ENCODE measurements at places on chromosomes 16 and 17. TPM values are rescaled to one million over a fixed set of nuclear protein-coding genes. Genes with fewer than 3 reads are reported as not detected.

Gene NAE1
- 69.4 TPM for total RNA-seq

DNA sequence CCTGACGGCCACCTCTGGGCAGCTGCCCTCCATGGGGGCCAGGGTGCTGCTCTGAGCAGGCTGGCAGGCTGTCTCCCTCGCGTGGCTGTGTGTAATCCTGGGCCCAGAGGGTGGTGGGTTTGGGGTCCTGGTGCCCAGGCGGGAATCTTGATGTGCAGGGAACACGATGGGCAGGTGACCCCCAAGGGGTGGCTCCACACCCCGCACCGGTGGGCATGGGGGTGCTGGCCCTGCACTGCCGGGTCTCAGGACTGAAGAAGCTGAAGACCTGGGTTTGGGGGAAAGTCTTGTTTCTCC lies 8.6 kb downstream of the CHMP6 start:
- no peaks in the 10 kb centered on the region for H3K36me3 ChIP-seq
- DNase-seq, result no peak
- peaks cover 14% of the 10 kb centered on the region for H3K4me1 ChIP-seq
- H3K27ac ChIP-seq, result no peak overlapping the region

GRCh38 chr17:3679531-3680126 lies 11.0 kb downstream of the EMC6 start:
- peaks cover 21% of the 10 kb centered on the region for H3K27me3 ChIP-seq
- DNase-seq, result no peak
- no peaks in the 10 kb centered on the region for H3K36me3 ChIP-seq

DNA sequence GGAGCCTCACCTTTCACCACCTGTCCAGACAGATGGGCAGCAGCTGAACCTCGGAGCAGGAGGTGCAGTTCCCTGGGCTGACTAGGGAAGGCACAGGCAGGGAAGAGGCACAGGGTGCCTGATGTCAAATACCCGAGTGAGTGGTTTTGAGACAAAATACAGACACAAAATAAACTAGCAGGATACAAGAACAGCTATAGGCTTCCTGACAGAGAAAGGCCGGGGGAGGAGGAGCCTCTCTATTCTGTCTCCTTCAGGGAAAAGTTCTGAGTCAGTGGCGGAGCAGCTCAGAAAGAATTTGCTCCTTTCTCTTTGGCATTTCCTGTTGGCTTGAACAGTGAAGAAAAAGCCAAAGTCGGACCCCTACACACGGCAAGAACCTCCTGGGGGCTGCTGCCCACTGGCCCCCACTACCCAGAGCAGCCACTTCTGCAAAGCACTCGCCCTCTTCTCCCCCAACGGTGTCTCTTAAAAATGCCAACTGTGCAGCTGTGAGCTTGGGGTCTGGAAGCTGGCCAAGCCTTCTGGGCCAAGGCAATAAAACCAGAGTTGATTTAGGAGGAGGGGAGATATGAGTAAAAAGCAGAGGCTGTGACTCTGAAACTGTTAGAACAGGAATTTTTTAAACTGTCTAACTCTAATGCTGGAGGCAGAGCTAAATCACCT lies 14.4 kb upstream of the FAAP100 start:
- H3K27me3 ChIP-seq, result no peaks in the 10 kb centered on the region
- peaks cover 4% of the 10 kb centered on the region for H3K36me3 ChIP-seq
- H3K4me1 ChIP-seq, result no peaks in the 10 kb centered on the region

DNA sequence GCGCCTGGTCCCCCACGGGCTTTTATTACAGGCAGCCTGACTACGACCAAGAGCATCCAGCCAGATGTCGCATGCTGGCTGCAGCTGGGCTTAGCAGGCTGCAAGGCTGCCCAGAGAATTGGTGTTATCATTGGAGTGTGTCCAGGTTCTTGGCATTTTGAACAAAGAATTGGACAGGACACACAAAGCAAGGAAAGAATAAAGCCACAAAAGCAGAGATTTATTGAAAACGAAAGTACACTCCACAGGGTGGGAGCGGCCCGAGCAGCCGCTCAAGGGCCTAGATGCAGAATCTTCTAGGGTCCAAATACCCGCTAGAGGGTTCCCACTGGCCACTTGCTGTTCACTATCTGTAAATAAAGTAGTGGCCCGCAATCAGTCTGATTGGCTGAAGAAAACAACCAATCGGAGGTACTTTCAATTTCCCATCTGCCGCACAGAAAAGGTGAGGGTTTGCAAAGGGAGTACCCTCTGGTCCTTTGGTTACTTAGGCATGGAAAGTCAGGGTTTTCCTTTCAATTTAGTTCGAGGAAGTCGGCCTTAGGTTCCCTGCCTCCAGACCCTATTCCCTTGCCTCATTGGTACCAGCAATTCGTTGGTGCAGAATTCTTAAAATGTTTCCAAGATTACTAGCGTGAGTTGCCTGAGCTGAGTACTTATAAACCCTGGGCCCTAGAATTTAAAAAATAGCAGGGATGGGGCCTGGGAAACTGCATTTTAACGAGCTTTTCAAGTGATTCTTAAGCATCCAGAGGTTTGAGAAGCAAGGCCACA lies 38.5 kb upstream of the CNEP1R1 start:
- H3K27ac ChIP-seq, result no peak overlapping the region
- no peak overlapping the region for H3K4me3 ChIP-seq
- no peaks in the 10 kb centered on the region for H3K36me3 ChIP-seq
- H3K27me3 ChIP-seq, result no peaks in the 10 kb centered on the region

DNA sequence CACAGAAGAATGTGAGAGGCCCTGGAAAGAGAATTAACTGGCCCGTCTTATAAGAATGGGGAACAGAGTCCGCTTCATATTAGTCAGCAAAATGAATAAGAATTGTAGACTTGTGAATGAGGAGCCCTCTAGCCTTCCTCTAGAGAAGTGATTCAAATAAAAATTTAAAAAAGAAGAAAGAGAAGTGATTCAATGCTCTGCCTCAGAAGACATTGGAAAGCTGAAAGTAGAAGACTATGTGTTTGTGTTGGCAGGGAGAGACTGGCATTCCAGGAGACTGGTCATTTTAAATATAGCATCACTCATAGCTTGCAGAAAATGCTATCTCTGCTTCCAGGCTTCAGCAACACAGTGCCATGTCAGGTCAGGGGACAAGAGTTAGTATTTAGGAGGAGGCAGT lies 190.6 kb upstream of the HS3ST3A1 start:
- DNase-seq, result no peak
- H3K4me1 ChIP-seq, result no peaks in the 10 kb centered on the region
- H3K36me3 ChIP-seq, result no peaks in the 10 kb centered on the region
- no peak overlapping the region for H3K4me3 ChIP-seq
- H3K27ac ChIP-seq, result no peak overlapping the region

Gene MAF
- 33.0 TPM for total RNA-seq

- peaks cover 18% of the 10 kb centered on the region for H3K36me3 ChIP-seq
- no peaks in the 10 kb centered on the region for H3K27me3 ChIP-seq
- peak overlapping the region; percentile 29 for H3K27ac ChIP-seq
- peak overlapping the region; percentile 15 for H3K4me3 ChIP-seq
These were observed 124.9 kb downstream of the SOCS1 start for GRCh38 chr16:11130978-11131665.

DNA sequence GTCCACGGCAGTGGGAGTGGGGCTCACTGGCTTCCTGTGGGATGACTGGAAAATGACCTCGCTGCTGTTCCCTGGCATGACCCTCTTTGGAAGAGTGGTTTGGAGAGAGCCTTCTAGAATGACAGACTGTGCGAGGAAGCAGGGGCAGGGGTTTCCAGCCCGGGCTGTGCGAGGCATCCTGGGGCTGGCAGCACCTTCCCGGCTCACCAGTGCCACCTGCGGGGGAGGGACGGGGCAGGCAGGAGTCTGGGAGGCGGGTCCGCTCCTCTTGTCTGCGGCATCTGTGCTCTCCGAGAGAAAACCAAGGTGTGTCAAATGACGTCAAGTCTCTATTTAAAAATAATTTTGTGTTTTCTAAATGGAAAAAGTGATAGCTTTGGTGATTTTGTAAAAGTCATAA lies 7.8 kb upstream of the RNF213 start:
- no peaks in the 10 kb centered on the region for H3K36me3 ChIP-seq
- H3K27ac ChIP-seq, result no peak overlapping the region
- DNase-seq, result no peak
- no peak overlapping the region for H3K4me3 ChIP-seq
- no peaks in the 10 kb centered on the region for H3K4me1 ChIP-seq
